H1 (cell line): ENCODE measurements at places on chromosomes 13 and 19. TPM values are rescaled to one million over a fixed set of nuclear protein-coding genes. Genes with fewer than 3 reads are reported as not detected.

ACTMAP gene
- 24.1 and 30.3 TPM in 2 replicates for polyA plus RNA-seq

ERICH6B gene
- not detected in 2 replicates for polyA plus RNA-seq

GRCh38 chr13:80047406-80047805, 293.5 kb downstream of the SPRY2 start:
- no peak for DNase-seq

DNA sequence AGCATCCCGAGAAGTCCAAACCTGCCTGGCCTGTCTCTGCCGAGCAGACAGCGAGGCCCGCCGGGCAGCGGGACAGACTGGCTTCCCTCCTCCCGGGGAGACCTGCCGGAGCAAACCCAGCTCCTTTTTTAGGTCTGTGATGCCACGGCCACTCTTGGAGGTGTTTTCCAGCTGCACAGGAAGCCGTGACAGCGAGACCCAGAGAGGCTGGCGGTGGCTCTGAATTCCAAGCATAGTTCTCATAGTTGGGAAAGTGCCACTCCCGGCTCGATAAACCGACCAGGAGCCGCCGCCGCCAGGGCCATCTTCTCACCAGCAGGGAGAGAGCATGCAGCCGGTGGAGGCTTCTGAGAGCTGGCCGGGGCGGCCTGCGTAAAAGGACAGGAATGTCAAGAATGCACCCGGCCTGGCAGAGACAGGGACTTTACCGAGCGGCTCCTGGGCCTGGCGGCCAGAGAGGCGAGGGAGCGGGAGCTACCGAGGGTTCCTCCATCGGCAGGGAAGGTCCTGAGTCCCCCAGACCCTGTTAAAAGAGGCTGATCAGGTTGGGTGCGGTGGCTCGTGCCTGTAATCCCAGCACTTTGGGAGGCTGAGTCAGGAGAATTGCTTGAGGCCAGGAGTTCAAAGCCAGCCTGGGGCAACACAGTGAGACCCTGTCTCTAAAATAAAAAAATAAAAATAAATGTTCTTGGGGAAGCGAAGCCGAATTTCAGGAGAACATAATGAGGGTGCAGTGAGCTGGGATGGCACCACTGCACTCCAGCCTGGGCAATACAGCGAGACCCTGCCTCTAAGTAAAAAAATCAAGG, 64.9 kb downstream of the GADD45B start:
- peak; percentile 90 for DNase-seq

GRCh38 chr19:32241306-32241705, 104.1 kb upstream of the ZNF507 start:
- DNase-seq: no peak

- no peak for DNase-seq
Observed at GRCh38 chr19:41023193-41023592, 32.1 kb downstream of the CYP2B6 start.

- no peak for DNase-seq
Observed at GRCh38 chr13:33931397-33932311, 113.7 kb downstream of the RFC3 start.

GRCh38 chr19:7818806-7819205, 11.2 kb upstream of the EVI5L start:
- no peak for DNase-seq

DNA sequence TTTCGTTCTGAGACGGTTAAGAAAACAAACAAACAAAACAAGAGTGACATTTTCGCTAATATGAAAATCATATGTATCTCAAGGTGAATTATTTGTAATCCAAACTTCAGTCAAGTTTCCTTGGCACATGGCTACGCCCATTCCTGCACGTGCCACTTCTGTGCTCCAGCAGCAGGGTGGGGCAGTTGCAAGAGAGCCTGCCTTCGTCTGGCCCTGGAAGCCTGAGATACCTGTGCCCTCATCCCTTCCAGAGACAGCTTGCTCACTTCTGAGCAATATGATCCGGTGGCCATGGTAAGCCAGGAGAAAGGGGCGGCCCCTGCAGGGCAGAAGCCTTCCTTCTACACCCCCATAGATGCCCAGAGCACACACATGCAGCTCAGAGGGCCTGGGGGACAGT, 22.1 kb downstream of the DPP9 start:
- no peak for DNase-seq

- peak; percentile 79 for DNase-seq
Observed at GRCh38 chr13:99987154-99988019, 5.8 kb downstream of the ZIC2 start.

CCDC70 gene
- polyA plus RNA-seq: not detected in 2 replicates

ZNF776 gene
- polyA plus RNA-seq: 7.8 and 10.6 TPM in 2 replicates

DNA sequence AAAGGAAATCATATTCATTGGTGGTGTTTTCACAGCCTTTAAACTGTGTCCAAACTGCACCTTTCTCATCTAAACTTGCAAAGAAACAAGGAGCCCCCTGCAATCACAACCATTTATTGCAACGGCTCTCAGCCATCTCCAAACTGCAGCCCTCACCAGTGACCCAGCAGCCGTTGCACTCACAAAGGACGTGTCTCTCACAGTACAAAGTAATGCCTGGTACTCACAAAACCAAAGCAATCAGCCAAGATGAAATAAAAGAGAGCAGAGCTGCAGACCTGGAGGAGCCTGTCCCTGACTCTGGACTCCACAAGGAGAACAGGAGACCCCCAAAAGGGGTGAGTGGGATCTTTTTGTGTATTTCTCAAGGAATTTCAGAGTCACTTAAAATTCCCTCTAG, 20.2 kb upstream of the CEACAM21 start:
- DNase-seq: no peak

KIR3DL1 gene
- polyA plus RNA-seq: not detected in 2 replicates
